Prostate gland (tissue), 2 donors: ENCODE measurements at places on chromosomes 1 and 21.

GRCh38 chr1:247329097-247329617, 2.5 kb downstream of the ZNF496 start:
- no peak for DNase-seq

DNA sequence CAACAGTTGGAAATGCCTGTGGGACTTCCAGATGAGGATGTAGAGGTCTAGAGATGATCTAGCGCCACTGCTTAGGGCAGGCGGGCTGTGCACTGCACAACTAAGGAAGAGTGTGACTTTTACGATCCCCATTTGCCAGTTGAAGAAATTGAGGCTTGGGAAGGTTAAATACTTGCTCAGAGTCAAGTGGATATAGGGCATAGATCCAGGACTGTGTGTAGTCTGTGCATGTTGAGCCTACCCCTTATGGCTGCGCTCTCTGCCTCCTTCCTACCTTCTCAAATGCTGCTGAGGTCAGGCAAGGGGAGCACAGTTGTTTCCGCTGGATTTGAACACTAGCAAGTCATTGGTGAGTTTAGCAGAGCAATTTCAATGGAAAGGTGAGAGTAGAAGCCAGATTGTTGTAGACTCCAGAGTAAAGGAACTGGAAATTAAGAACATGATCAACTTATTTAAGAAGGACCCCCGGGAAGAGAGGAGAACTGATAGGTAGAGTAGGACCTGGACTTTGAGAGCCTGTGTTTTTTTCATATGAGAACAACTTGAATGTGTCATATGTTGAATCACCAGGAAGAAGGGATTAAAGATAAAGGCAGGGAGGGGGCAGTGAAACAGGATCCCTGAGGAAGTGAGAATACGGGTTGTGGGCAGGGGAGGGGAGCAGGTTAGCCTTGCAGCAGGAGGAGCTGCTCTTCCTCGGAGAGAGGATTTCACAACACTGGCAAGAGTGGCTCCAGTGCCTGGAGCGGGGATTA, 2.7 kb downstream of the CAPN2 start:
- DNase-seq: peak; percentile 50

DNA sequence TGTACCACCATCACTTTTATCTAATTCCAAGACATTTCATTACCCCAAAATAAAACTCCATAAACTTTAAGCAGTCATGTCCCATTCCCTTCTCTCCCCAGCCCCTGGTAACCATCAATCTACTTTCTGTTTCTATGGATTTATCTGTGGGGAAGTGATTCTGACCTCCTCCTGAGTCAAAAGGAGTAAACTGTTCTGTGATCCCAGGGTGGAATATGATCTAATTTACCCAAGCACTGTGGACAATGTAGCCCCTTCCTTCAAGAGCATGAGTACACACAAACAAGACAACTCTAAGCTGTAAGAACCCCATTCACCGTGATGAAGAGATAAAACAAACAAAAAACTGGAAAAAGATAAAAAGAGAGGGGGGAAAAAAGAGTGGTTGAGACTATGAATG, 77.9 kb downstream of the PLPP3 start:
- DNase-seq: no peak

GRCh38 chr1:49864581-49864980, 159.2 kb downstream of the AGBL4 start:
- DNase-seq: no peak

DNA sequence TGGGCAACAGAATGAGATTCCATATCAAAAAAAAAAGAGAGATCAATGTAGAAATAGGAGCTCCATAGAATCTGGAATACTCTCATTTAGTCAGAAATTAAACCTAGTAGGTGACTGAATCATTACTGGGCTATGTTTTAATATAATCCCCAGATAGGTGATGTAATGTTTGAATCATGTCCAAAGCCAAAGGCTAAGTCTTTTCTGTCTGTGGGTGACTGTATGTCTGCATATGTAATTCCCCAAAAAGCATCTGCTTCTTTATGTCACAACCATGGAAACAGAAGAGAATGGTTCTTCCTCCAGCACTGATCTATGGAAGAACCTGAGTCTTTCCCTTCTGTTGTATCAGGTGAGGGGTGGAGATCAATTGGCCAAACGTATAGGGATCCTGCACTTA, 5.8 kb downstream of the LAMC2 start:
- no peak for DNase-seq

DNA sequence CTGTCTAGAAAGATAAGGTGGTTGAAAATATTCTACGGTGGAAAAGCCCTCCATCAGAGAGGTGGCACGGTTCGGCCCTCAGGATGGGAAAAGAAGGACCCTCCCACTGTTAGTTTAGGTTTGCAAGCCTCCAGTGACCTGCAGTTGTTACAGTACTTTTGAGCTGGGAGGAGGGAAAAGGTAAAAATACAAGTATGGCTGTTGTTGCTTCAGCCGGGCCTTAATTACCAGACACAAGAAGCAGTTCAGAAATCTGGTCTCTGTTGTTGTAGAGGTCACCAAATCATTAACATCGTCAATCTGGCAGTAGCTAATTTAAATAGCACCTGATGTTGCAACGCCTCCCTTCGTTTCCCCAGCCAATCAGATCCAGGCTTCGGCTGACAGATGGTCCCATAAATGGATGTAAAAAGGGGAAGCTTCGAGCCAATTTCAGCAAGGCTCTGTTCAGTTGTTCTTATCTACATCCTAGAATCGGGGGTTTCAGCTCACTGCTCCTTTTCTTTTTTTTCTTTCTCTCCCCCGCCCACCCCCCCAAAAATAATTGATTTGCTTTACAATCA, at the start of gene ELAVL4:
ELAVL4 (plus strand) TSS at position 424 of the 563 bp plus-strand sequence. CDS start 270 bp downstream, outside the sequence.
- DNase-seq: no peak

DNA sequence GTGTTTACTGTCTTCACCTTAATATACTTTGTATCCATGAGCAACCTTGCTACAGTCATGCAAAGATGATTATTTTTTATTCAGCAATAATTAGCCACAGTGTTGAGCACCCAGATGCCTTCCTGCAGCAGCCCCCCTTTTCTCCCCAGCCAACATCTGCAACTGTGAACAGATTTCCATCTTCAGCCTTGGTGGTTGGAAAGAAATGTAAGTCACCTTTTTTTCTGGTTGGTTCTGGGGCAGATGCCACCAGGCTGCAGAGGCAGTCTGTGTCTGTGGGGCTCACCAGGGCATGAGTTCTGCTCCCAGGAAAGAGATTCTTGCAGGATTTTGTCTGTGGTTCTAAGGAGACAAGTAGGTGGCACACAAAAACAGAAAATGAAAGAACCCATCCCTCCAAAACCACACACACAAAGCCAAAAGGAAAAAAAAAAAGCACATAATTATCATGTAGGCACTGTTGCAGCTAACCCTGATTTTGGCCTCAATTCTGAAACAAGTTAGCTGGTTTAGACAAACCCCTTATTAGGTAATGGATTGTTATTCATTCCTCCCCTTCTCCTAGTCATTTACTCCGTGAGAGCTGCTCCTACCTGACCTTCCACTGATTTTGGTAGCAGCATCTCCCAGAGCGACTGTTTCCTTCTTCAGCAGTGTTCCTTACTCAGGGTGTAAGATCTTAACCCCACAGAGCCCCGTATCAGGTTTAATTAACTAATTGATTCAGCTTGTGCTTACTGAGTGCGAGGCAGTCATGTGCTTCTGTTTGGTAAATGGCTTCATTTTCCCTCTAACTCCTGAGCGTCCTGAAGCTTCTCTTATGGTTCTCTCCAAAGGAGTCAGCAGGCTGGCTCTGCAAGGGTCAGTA, 36.5 kb downstream of the GALNT2 start:
- no peak for DNase-seq

DNA sequence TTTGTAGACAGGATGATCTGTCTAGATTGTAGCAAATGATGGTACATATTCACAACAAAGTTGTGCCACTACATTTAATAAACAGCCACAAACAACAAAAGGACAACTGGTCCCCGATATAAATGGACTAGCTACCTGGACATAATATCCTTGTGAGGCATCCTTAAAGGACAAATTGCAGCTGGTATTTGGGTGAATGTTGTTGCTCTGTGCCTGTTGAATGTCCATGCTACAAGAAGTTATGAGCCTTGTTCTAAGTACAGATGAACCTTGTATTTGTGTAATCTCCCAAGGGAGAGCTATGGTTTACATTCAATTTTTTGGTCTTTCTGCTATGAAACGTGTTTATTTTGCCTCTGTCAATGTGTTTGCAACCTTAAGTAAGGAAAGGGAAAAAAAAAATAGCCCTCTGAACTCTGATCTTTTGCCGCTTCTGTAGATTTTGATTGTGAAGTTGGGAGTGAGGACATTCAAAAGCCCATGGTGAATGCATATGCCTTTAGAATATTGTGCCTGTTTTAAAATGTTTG, 26.5 kb downstream of the SFT2D2 start:
- no peak for DNase-seq

- DNase-seq: no peak
These were observed 257.2 kb downstream of the MRPL39 start for GRCh38 chr21:25350056-25350455.

- DNase-seq: no peak
These were observed 6.7 kb downstream of the LSS start for GRCh38 chr21:46221664-46222435.

GRCh38 chr21:39681257-39681656, 63.7 kb upstream of the IGSF5 start:
- no peak for DNase-seq

GRCh38 chr1:74686928-74687327, 13.3 kb upstream of the ERICH3 start:
- no peak for DNase-seq

DNA sequence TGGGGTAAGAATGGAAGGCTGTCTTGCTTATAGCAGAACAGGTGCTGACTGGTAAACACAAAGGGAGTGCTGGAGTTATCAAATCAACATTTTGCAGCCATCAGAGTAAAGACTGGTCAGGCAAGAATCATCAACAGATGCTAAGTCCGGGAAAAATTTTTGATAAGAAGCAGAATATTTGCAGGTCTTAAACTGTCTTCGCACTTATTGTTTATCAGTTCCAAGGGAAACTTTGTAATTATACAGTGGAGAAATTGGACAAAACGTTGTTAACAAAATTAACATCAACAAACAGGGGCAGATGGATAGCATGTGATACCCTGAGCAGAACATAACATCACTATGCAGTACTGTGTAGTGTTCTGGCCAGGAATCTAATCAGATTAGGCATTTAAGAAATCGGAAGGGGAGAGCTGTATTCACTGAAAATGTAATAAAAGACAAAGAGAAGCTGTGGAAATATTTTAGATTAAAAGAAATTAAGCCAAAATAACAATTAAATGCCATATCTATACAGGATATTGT, 127.1 kb downstream of the DAB1 start:
- no peak for DNase-seq

- no peak for DNase-seq
These were observed 3.3 kb downstream of the TMEM51 start for GRCh38 chr1:15156807-15157380.

- DNase-seq: no peak
These were observed 288.7 kb upstream of the USP25 start for GRCh38 chr21:15441060-15441493.

- DNase-seq: no peak
These were observed 109.4 kb upstream of the WNT4 start for GRCh38 chr1:22252251-22252650.

GRCh38 chr1:15943328-15943991, 32.4 kb downstream of the ZBTB17 start:
- no peak for DNase-seq

- DNase-seq: no peak
These were observed at the start of gene PTPRC for GRCh38 chr1:198638894-198639635. Gene PTPRC (plus strand): TSS chr1:198639040. CDS start chr1:198639269, 229 bp downstream.

DNA sequence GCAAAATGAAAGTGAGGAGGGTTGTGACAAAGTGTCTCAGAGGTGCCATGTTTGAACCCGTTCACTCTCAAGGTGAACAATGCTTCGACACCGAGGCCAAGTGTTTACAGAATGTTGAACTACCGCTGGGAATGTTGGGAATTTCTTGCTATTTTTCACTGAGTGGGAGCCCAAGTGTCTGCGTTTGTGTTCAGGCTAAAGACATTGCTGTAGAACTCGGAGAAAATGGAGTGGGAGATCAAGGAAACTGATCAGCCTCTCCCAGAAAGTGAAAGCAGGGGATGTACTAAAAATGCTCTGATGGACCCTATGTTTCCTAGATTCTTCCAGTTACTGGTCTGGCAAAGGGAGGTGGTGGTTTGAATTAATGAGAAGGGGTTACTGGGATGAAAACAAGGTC, 207.5 kb downstream of the BACH1 start:
- DNase-seq: no peak

DNA sequence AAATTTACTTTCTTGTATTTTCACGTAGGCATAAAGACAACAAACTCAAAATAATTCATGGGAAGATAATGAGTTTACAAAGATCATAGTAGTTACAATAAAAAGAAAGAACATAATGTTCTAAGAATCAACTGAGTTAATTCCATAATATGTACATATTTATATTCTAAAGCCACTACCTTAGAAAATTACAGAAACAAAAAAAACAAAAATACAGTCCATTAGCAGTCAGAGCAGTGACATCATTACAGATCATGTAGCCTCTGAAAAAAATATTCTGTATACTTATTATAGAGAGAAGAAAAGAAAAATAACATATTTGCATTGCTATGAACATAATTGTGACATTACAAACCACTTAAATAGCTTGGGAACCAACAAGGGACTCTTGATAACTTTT, 360.1 kb upstream of the RGS18 start:
- DNase-seq: no peak

- no peak for DNase-seq
These were observed 26.0 kb downstream of the RNASEL start for GRCh38 chr1:182563095-182563494.
